Suppressor macrophage (primary cell): ENCODE measurements at places on chromosomes 11 and 22.

DNA sequence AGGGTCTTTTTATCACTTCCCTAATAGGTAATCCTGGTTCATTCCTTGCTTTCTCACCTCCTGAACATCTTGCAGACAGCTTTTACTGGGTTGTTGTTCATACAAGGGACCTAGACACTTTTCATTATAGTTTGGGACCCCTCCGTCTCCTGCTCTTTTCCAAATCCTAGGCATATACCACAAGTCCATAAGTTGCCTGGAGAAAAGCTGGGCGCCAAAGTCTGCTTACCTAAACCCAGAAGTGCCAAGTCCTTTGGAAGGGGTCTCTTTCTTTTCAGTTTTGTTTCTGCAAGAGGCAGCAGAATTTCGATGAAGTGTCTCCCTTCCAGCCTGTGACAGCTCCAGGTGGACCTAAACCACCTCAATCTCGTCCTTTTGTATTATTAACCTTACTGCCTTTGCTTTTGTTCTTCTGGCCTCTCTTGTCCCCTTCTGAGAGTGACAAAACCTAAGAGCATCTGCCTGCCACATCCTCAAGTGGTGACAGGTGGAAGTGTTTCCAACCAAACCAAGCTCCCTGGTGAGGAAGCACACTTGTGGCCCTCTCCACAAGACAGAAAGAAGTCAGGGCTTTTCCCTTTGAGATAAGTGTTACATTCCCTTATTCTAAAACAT is 19.5 kb upstream of the P2RY6 start:
- peak; percentile 30 for DNase-seq

- no peak for DNase-seq
Measured at GRCh38 chr11:27084518-27084917, 43.9 kb downstream of the BBOX1 start.

GRCh38 chr11:62411524-62411923 is 7.3 kb upstream of the SCGB1A1 start:
- no peak for DNase-seq

- DNase-seq: no peak
Measured at GRCh38 chr22:42932857-42933484, 75.9 kb upstream of the ARFGAP3 start.

GRCh38 chr11:46254133-46254491 is 23.4 kb upstream of the CREB3L1 start:
- DNase-seq: no peak

DNA sequence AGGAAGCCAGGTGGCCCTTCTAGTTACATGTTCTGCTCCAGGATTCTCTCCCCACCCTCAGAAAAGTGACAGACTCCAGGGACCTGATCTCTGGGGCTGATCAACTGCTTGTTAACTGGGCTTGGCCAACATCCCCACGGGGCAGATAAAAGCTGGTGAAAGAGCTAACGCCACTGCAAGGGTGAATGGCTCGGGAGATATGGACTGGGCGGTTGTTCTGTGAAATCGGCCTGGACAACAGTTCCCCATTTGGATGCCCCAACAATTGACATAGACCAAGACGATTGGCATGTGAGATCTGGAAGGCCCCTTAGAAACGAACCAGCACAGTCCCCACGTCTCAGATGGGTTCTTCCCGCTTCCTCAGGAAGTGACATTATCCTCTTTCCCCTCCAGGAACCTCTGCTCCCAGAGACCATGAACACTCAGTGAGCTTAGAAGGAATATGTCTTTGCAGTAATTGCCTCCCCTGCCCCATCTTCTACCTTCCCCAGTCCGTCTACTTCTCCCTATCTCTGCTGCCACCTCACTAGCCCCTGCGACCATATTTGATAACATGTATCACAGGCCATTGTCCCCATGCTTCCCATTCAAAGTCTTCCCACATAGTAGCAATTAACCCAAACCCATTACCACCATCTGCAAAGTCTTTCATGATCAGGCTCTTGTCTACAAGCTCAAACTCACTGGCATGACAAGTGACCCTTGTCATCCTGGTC is 5.6 kb upstream of the PRG2 start:
- DNase-seq: no peak

DNA sequence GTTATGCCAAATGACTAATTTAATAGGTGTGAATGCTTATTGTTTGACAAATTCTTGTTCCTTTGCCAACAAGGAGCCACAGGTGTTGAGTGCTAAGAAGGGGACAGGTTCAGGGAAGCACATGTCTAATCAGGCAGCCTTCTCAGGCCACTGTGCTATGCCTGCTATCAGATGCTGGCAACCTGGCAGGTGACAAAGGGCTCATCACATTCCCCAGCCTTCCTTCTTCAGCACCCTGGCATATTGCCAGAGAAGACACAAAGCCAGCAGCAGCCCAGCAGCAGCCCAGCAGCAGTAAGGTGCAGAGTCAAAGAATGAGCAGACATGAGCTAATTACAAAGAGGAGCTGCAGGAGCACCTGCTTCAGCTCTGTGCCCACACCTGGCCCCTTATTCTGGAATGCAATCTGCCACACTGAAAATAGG is 68.2 kb downstream of the GUCY1A2 start:
- no peak for DNase-seq

DNA sequence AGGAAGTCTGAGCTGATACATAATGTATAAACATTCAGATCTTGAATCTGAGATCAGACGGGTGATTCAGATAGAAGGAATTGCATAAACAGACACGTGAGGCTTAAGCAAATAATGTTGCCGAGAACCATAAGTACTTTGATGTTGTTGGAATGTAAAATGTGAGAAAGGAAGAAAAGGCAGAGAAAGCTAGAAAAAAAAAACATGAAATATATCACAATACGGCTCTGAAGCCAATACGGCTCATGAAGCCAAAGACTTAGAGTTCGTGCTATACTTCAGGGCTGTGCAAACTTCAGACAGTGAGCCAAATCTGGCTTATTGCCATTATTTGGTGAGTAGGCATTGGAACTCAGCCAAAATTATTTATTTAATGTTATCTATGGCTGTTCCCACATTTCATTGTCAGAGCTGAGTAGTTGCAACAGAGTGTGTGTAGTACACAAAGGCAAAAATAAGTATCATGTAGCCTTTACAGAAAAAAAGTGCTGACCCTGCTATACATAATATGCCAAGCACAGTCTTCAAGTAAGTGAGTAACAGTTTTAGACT is 673.3 kb downstream of the CNTN5 start:
- no peak for DNase-seq

- no peak for DNase-seq
Measured at GRCh38 chr22:19203834-19204233, 25.3 kb upstream of the SLC25A1 start.

GRCh38 chr11:130115218-130115617 is 44.4 kb upstream of the ST14 start:
- no peak for DNase-seq

DNA sequence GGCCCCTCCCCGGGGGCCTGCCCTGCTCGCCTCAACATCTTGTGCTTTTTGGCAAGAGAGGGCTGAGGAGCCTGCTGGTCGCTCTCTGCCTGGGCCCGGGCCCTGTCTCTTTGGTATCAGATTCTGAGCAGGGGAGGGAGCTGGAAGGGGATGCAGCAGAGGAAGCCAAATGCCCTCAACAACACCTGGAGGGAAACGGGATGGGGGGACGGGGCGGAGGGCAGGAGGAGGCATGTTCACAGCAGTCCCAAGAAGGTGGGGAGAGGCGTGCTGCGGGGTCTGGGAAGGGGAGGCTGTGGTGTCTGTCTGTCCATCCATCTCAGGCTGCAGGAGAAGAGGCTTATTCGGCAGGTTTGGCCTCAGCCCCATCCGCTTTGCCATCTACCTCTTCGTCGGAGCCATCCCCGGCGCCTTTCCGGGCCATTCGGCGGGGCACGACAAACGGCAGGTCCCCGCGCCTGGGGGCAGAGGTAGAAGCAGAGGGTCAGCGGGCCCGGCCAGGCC is 29.4 kb downstream of the APOL1 start:
- no peak for DNase-seq
